ENCODE measurements at places on chromosomes 2 and 18. TPM values are rescaled to one million over a fixed set of nuclear protein-coding genes. Genes with fewer than 3 reads are reported as not detected.

The CRYGD gene
- 0.42 TPM for polyA plus RNA-seq

The MTERF4 gene
- polyA plus RNA-seq: 27.1 TPM

The ANKRD30BL gene
- 0.35 TPM for polyA plus RNA-seq

The SLC8A1 gene
- 388 TPM for polyA plus RNA-seq

Data from Purkinje cell (primary cell).